ENCODE measurements at places on chromosomes 7 and 10.
A peak's percentile ranks its signal among the peaks of the same experiment; 100 is the strongest.

DNA sequence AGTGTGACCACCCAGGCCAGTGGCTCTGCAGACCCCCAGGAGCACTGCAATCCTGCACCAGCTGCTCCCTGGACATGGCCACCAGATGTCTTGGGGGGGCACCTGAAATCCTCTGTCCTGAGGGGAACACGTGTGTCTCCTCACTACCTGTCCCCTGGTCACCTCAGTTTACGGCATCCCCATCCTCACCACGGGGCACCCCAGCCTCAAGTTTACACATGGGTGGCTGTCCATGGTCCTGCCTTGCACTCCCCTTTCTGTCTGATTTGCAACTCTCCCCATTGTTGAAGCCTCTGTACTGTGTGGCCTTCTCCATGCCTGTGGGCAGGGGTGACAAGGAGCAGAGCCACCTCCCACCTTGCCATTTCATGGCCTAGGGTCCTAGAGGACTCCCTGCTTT is 67.2 kb downstream of the RAMP3 start:
- no peak for DNase-seq

GRCh38 chr7:121957626-121958025 is 84.7 kb downstream of the PTPRZ1 start:
- no peak for DNase-seq

GRCh38 chr7:19242246-19242645 is 97.0 kb upstream of the FERD3L start:
- DNase-seq = no peak

DNA sequence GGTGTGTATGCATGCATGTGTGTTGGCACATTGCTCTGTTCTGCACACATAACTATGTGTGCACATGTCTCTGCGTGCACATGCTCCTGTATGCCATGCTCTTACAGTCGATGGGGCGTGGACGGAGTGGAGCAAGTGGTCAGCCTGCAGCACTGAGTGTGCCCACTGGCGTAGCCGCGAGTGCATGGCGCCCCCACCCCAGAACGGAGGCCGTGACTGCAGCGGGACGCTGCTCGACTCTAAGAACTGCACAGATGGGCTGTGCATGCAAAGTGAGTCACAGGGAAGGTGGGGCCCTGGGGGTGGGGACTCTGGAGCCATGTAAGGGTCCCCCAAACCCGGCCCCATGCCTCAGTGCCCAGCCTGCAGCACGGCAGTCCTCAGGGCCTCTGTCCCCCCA is 30.6 kb upstream of the SLC29A3 start:
- no peak for DNase-seq

- no peak for DNase-seq
These were observed 48.7 kb upstream of the SLC35G1 start for GRCh38 chr10:93844979-93845626.

DNA sequence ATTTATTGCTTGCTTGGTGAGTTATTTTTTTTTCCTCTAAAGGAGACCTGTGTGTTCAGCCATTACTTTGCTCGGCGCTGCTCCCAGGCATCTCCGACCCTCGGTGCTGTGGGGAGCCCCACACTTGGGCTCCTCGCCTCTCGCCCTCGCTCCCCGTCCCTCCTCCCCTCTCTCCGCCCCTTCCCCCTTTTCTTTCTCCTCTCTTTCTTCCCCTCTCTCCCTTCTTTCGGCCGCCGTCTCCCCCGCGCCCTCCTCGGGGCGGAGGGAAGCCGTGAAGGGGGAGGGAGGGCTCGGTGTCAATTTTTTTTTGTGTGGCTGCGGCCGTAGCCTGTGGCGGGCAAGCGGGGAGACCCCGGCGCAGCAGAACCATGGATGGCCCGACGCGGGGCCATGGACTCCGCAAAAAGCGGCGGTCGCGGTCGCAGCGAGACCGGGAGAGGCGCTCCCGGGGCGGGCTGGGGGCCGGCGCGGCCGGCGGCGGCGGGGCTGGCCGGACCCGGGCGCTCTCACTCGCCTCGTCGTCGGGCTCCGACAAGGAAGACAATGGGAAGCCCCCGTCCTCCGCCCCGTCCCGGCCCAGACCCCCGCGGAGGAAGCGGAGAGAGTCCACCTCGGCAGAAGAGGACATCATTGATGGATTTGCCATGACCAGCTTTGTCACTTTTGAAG is 1.1 kb downstream of the AUTS2 start:
- DNase-seq = no peak

GRCh38 chr10:70369498-70370018 is 12.9 kb downstream of the LRRC20 start:
- DNase-seq = no peak

DNA sequence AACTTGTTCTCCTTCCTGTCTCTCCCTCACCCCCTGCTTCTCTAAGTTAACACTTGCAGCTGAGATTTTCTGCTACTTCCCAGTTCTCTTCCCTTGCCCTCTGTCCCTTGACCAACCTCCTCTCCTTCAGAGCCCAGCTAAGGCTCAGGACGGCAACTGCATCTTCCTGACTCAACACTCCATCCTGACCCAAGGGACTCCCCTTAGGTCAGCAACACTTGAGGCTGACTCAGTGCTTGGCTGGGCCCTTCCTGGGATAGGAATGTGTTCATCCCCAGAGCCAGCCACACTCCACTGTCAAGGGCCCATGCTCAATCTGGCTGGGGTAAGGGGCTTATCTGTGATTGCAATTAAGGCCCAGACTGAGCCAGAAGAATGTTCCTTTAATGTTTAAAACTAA is 3.4 kb downstream of the CALHM2 start:
- DNase-seq = peak; percentile 36

GRCh38 chr7:66036788-66037187 is 38.8 kb upstream of the ASL start:
- DNase-seq = no peak

DNA sequence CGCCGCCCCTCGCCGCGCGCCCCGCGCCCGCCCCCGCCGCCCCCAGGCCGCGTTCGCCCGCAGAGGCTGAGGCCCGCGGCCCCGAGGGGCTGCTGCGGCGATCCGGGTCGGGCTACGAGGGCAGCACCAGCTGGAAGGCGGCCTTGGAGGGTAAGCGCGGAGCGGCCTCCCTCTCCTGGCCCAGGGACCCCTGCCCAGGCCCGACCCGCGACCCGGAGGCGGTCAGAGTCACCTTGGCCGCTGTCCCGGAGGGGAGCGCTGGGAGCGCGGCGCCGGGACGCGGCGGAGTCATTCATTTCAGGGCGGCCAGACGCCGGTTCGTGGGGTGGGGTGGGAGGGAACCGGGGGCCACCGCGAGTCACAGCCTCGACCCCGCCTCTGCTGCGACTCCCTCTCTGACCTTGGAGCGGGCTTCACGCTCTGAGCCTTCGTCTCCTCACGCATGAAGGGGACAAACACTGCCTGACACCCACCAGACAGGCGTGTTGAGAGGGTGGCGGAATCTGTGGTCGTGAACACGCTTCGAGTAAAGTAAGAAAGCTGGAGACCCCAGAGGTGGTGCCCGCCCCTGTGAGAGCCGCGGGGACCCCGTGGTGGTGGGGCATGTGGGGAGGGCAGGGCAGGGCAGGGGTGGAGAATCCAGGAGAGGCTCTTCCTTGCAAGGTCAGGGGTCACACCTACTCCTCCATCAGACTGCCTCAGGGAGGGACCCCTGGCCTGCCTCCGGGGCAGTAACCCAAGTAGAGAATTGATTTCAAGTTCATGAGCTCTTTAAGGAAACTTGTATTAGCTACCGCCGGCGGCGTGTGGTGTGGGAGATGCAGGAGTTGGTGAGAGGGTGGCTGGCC is 707 bp downstream of the CLEC2L start:
- no peak for DNase-seq

DNA sequence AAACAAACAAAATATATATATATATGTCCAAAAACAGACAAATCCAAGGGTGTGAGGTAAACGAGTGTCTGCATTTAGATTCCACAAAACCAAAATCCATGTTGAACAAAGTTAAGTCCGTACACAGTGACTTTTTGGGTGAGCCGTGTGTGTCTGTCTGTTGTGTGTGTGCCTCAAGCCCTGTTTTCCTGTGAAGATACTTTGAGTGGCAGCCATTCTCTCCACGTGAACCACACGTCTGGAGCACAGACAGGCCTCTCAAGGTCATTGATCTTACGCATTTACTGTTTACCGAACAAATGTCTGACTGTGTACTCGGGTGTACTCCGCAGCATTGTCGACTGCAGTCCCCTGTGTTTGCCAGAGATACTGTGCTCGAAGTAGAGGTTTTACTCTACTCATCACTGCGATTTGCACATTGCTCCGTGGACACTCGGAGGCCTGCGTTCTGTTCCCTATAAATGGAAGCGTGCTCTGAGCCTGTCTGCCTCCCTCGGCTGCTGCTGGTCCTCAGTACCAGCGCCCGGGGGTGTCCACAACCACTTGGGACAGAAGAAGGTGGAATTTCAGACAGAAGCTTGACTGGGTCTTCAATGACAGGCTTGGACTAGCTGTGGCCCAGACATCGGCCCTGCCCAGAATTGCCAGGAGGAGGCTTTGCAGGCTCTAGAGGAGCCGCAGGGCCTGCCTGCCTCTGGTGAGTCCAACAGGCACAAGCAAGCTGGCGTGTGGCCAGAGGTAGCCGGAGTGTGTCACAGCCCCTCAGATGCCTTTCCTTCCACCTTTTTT is 22.1 kb downstream of the CYP17A1 start:
- no peak for DNase-seq
